Activated naive CD8-positive, alpha-beta T cell treated with anti-CD3 and anti-CD28 coated beads for 36 hours (primary cell): ENCODE measurements at places on chromosomes 16 and 17. TPM values are rescaled to one million over a fixed set of nuclear protein-coding genes. Genes with fewer than 3 reads are reported as not detected.

DNA sequence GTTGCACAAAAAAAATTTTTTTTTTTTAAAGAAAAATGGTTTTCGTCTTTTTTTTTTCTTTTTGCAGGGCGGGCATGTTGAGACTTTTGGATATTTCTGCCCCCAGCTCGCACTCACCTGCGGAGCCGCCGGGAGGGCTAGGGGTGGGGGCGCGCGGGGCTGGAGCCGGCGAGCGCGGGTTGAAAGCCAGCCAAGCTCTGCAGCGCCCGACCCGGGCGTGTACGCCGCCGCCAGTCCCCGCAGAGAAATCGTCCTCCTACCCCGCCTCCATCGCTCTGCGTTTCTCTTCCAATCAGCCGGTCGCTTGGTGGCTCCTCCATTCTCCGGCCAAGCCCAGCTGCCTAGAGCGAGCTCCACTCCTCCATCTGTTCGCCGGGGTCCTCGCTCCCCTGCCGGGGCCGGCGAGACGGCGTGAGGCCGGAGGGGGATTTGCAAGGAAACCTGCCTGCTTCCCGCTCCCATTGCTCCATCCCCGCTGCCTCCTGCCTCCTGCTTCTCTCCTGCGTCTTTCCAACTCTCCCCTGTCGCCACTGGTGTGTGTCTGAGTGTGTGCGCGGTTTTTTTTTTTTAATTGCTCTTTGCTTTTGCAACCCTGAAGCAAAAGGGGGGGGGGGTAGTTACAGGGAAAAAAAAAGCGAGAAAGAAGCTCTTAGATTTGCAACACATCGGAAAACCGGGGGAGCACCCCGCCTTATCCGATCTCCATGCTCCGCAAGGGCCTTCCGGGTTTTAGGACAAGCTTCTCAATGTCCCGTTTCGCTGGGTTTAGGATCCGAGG is 1.8 kb upstream of the UBTF start:
- H3K4me1 ChIP-seq = peaks cover 13% of the 10 kb centered on the region
- H3K27me3 ChIP-seq = no peaks in the 10 kb centered on the region
- DNase-seq = peak; percentile 72
- peaks cover 20% of the 10 kb centered on the region for H3K36me3 ChIP-seq

DNA sequence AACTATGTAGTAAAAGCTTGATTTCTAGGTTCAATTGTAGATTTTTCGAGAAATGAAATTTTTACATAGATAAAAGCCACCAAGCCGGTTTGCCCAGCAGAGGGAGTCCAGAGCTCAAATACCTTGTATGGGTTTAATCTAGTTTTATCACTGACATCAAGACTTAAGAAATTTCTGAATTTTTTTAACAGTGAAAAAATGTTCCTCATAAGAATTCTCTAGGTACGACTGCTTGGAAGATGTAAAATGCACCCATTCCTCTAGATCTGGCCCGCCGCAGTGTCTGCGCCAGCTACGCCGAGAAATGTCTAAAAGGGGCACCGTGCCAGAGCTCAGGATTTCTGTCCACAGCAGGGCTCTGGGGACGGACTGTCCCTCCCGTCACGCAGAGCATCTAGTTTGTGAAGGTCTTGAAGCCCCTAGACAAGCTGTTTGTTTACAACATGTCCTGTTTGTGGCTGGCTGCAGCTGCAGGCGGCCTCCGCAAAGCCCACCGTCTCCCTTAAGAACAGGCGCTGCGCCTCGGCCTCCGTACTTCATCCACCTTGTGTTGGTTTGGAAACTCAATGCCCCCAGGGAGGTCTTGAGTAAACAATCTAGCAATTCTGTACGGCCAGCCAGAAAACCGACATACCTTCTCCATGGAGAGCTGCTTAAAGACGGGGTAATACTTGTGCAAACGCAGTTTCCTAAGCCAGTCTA is 24.8 kb downstream of the MAP1LC3B start:
- no peak for DNase-seq
- H3K36me3 ChIP-seq = no peaks in the 10 kb centered on the region

Gene SLC47A1
- not detected for total RNA-seq

- H3K4me1 ChIP-seq = no peaks in the 10 kb centered on the region
- H3K27ac ChIP-seq = no peak overlapping the region
- no peak for DNase-seq
- no peaks in the 10 kb centered on the region for H3K36me3 ChIP-seq
Measured at GRCh38 chr16:63323055-63323454, 1286.8 kb upstream of the CDH8 start.

GRCh38 chr16:5001571-5001970 is 32.2 kb downstream of the NAGPA start:
- no peak overlapping the region for H3K4me3 ChIP-seq
- DNase-seq = no peak
- H3K4me1 ChIP-seq = no peaks in the 10 kb centered on the region
- H3K36me3 ChIP-seq = no peaks in the 10 kb centered on the region
- H3K27me3 ChIP-seq = peaks cover 19% of the 10 kb centered on the region
- no peak overlapping the region for H3K27ac ChIP-seq

Gene RCVRN
- total RNA-seq = not detected

- no peaks in the 10 kb centered on the region for H3K36me3 ChIP-seq
- no peak overlapping the region for H3K4me3 ChIP-seq
- no peak overlapping the region for H3K27ac ChIP-seq
- no peaks in the 10 kb centered on the region for H3K4me1 ChIP-seq
- no peaks in the 10 kb centered on the region for H3K27me3 ChIP-seq
Measured at GRCh38 chr16:1145383-1146100, 7.4 kb upstream of the CACNA1H start.

Gene WNT3
- total RNA-seq = 0.06 TPM

DNA sequence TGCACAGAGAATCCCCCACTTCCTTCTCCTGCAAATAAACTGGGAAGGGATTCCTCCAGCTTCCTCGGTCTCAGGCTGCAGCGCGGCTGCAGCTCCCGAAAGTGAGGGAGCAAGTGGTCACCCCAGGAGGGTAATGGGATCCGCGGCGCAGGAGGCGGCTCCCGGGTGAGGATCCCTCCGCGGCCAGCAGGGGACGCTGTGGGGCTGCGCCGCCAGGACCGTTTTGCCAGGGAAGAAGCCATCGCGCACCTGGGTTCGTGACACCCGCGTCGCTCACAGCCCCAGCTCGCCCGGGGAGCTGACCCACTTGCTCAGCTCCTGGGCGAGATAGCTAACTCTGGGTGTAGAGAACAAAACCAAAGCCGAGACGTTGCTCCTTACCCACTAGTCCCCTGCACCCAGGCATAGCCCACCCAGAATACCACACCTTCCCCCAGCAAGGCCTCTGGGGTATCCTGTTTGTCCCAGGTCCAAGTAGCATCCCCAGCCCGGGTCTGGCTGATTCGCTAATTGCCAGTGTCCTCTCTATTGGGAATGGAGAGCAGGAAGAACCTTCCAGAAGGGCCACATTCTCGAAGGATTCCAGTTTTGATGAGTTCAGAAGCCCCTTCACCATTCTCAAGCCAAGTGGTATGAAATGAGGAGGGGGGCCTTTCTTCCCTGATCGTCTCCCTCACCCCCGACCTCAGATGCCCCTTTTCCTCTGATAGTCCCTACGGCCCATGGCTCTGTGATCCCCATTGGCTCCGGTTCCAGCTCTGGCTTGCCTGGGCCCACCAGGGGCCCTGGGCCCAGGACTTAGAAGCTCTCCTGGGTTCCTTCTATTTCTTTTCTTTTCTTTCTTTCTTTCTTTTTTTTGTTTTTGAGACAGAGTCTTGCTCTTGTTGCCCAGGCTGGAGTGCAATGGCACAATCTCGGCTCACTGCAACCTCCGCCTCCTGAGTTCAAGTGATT is 14.1 kb downstream of the CYGB start:
- no peaks in the 10 kb centered on the region for H3K27me3 ChIP-seq
- DNase-seq = peak; percentile 83
- no peak overlapping the region for H3K27ac ChIP-seq
- no peaks in the 10 kb centered on the region for H3K36me3 ChIP-seq

DNA sequence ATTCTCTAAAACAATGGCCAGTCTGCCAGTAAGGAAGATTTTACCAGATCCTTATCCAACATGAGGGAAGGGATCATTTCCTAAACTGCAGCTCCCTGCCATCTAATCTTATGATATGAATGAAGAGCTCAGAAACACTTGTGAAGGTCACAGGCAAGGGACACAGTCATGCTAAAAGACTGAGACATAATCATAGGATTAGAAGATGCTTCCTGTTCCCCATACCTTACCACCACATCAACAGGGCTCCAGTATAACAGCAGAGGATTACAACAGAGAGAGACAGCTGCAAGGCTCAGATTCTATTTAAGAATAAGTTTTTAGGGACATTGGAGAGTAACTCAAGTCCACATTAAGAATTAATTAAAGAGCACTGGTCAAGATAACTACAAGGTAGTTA is 93.3 kb downstream of the BRIP1 start:
- no peak for DNase-seq
- no peaks in the 10 kb centered on the region for H3K27me3 ChIP-seq
- H3K27ac ChIP-seq = no peak overlapping the region
- H3K36me3 ChIP-seq = peaks cover 52% of the 10 kb centered on the region
- H3K4me1 ChIP-seq = no peaks in the 10 kb centered on the region

GRCh38 chr17:77163511-77164280 is 22.9 kb downstream of the SEC14L1 start:
- no peaks in the 10 kb centered on the region for H3K27me3 ChIP-seq
- H3K4me1 ChIP-seq = peaks cover 37% of the 10 kb centered on the region
- H3K4me3 ChIP-seq = no peak overlapping the region
- H3K27ac ChIP-seq = peak overlapping the region; percentile 35
- peaks cover 38% of the 10 kb centered on the region for H3K36me3 ChIP-seq

Gene SHISA9
- not detected for total RNA-seq

DNA sequence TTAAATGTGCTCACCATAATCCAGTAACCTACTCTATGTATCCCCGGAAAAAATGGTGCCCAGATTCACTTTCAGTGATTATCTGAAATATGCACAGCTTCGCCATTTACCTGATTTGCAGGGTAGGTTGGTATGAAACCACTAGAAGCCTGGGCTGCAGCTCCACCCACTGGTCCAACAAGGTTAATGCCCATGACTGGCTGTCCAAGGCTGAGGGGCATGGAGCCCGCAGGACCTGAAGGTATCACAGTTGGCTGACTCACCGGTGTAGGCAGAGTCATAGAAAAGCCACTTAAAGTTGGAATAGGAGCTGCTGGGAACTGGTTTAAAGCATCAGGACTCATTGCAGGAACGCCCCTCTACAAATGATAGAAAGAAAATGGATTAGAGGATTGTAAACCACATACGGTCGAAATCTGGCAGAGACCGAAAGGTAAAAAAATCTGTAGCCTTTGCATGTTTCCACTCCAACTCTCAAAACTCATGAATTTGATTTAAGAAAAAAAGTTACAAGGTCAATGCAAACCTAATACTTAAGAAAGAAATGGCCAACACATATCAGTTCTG is 38.6 kb downstream of the SYNRG start:
- no peak overlapping the region for H3K4me3 ChIP-seq
- peaks cover 36% of the 10 kb centered on the region for H3K36me3 ChIP-seq
- H3K27me3 ChIP-seq = no peaks in the 10 kb centered on the region
- peaks cover 9% of the 10 kb centered on the region for H3K4me1 ChIP-seq
- no peak overlapping the region for H3K27ac ChIP-seq

Gene HBA2
- total RNA-seq = not detected
